ENCODE measurements at places on chromosomes 2 and 18.
A peak's percentile ranks its signal among the peaks of the same experiment; 100 is the strongest.

DNA sequence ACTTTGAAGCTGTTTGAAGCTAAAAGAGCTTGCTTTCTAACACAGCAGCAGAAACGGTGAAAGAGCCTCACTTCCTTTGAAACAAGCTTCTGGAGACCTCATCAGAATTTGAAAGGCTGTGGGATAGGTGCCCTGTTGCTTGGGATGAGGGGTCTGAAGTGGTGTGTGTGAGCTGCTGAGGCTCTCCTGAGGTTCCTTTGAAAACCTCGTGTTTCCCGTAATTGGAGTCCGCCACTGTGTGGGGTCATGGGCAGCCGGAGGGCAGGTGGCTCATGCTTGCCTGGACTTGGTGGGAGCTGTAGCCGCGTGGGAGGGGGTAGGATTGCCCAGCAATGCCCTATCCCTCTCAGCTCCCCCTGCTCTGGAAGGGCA lies 34.4 kb downstream of the CABLES1 start:
- DNase-seq, result no peak

- DNase-seq, result peak; percentile 10
Measured at GRCh38 chr2:83340424-83340823, 1118.7 kb downstream of the SUCLG1 start.

GRCh38 chr18:48952287-48953103 lies 1.7 kb upstream of the SMAD7 start:
- peak; percentile 86 for DNase-seq

DNA sequence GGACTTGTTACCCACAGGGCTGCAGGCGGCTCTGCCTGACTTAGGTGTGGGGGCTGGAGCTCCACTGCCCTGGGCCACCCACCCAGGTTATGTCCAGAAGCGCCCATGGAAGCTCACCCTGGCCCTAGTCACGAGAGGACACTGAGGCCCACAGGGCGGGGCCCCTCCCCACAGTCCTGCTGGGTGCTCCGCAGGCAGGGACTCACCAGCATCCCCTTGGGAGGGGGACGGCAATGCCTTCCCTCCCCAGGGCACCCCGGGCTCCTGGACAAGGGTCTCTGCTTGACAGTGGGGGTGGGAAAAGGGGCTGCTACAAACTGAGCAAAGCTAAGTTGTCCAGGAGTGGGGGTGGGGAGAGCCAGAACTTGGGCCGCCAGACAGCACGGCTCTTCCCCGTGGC lies 60.5 kb downstream of the AQP12A start:
- no peak for DNase-seq

DNA sequence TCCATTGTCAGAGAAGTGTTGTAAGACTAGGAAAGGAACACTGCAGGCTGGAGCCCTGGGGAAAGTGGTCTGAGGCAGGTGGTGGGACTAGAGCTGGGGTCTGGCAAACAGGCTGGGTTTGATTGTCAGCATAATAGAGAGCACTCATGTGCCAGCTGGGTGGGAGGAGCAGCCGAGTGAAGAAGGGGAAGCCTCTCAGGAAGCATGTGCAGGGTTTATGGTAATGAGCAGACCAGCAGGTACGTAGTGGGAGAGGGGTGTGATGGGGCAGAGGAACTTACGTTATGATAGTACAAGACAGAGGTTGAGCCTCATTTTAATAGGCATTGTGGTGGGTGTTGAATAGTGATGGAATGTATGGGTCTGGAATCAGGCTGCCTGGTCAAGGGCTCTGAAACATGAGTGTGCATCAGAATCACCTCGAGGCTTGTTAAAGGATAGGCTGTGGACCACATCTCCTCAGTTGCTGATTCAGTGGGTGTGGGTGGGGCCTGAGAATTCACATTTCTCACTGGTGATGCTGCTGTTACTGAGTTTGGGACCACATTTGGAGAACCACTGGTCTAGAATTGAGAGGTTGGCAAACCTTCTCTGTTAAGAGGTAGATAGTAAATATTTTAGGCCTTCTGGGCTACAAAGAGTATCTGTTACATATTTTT lies 1.7 kb upstream of the MGAT5 start:
- no peak for DNase-seq

DNA sequence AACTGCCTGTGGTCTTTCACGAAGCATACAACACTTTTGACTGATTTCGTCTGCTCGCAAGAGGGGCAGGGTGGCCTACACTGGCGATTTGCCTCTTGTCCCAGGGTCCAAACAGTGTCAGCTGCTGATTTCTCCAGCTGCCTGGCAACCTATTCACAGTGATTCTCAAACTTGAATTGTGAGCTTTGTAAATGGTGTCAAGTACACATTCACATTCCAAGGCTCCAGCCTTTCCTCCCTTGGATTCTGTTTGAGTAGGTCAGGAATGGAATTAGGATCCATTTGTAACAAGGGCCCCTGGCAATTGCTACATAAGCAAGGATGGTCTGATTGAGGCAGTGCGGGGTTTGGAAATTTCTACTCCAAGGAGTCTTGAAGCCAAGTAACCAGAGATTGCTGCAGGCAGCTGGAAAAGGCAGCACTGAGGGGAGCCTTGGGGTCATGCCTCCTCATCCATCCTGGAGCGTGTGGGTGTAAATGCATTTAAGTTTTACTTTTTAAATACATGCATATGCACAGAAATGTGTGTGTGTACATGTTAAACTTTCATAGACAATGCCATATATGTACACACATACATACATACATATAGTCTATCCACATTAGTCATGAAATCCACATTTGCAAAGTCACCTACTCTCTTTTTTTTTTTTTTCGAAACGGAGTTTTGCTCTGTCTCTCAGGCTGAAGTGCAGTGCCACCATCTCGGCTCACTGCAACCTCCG lies 86.8 kb upstream of the UXS1 start:
- no peak for DNase-seq

DNA sequence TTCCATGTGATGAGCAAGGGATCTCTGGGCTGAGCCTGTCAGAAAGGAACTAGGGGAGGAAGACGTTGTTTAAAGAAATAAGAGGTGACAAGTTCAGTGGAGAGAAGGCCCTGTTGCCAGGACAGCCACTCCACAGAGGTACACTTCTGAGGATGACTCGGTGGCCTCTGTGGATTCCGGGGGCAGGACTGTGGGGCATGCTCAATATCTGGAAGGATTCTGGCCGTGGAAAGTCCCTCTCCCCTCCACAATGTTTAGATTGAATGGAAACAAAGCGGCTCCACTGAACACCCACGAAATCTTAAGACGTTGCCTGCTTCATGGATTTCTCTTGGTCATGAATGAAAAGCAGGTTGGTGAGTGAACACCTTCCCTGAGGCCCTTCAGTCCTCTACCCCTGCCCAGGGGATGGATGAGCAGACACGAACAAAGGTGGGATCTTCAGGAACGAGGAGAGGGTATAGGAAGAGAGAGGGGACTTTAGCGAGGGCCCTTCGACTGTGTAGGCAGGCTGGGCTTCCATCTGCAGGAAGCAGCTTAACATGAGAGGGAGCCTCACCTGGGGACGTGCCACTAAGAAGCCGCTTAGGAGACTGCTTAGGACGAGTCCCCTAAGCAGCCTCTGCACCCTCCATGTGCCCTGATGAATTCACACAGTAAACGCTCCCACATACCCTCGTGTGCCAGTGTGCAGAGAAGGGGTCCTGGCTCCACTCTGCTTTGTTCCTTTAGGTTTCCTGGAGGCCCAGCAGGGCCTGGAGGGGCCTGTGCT lies 1.9 kb downstream of the NTSR2 start:
- DNase-seq, result no peak

DNA sequence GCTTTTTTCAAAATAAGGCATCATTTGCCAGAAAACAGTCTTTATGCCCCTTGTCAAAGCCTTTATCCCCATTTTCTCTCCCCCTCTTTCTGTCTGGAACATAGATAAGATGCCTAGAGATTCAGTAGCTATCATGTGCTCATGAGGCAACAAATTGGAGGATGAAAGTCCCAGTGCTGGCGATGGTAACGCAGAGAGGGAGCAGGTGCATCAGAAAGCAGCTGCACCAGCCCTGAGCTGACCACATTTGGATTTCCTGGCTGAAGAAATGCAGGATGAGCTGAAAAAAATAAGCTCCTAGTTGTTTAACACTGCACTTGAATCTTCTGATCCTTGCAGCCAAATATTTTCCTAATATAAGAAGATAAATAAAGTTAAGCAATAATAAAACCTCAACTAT lies 48.0 kb downstream of the LOXHD1 start:
- no peak for DNase-seq

DNA sequence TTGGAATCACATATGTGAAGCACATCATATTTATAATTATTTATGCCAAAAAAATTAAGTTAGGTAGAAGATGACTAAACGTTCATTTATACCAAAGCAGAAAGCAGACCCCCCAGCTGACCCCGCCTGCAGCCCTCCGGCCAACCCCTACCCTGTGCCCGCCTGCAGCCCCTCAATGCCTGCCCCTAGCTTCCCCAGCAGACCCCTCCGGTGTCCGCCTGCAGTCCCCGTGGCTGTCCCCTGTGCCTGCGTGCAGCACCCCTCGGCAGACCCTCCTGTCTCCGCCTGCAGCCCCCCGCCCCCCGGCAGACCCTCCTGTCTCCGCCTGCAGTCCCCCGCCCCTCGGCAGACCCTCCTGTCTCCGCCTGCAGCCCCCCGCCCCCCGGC lies 136.2 kb downstream of the NFATC1 start:
- DNase-seq, result no peak

GRCh38 chr2:232674491-232674890 lies 22.6 kb upstream of the GIGYF2 start:
- DNase-seq, result no peak

DNA sequence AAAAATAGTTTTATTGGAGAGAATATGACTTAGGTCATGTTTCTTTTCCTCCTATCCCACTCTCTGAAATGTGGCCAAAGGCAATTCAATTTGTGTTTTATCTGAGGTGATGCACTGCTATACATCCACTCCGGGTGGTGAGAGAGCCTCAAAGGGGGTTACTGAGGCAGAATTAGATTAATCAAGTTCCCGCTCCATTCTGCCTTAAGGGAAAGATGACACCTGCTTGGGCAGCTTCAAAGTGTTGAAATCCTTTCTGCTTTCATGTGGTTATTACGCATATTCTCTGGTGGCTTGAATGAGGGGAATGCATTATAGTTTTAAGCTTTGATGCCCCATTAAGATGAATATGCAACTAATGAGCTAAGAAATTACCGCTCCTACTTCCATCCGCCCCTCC lies 213.0 kb upstream of the TMEFF2 start:
- no peak for DNase-seq

DNA sequence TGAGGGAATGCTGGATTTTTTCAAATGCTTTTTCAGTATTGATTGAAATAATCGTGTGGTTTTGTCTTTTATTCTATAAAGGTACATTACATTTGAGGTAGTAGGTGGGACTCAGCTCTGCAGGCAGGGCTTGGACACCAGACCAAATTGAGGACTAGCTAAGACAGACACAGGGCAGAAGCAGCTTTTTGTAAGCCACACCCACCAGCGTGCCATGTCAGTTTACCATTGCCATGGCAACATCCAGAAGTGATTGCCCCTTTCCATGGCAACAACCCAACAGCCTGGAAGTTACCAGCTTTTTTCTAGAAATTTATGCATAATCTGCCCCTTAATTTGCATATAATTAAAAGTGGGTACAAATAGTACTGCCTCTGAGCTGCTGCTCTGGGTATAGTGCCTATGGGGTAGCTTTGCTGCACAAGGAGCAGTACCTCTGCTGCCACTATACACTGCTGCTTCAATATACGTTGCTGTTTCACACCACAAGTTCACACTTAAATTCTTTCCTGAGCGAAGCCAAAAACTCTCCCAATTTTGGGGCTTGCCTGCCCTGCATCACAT lies 23.6 kb upstream of the VWA3B start:
- DNase-seq, result no peak

- DNase-seq, result no peak
Measured at GRCh38 chr2:203340791-203341487, 12.7 kb downstream of the ABI2 start.
